ENCODE measurements at places on chromosomes 2 and 18.

- no peak for DNase-seq
These were observed 121.6 kb downstream of the VAPA start for GRCh38 chr18:10035281-10035991.

DNA sequence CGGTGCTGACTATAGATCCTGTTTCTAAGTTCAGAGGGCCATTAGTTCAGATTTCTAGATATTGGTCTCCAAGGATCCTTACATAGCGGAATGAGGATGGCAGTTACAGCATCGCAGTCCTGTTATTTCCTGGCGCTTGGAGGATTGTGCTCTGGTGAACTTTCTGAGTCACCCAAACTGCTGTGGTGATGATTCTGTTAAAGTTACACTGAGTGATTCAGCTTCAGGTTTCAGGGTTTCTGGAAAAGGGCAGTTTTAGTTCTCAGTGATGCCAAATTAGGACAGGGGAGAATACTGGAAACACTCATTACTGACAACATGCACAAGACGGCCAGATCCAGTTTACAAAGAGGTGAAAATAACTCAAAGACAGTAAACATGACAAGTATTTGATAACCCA lies 52.1 kb upstream of the ANKRD62 start:
- no peak for DNase-seq

DNA sequence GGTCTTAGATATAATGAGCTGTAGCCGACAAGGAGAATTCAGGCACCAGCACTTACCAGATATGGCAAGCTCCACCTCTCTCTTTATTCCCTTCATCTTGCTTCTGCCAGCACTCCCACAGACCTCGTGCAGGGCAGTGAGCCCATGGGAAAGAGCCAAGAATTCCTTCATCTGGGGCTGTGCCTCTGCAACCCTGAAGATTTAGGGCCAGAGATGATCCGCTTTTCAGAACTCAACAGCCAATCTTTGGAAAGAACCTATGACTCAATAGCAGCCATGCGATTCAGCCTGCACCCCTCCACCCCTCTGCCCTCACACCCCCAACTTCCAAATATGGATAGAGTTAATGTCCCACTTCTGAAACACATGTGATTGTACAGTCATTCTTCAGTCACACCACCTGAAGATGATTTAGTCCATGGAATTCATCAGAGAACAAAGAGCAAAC lies 533.7 kb upstream of the TNP1 start:
- DNase-seq: no peak

- DNase-seq: no peak
These were observed 52.1 kb downstream of the ALPK2 start for GRCh38 chr18:58576638-58577251.

DNA sequence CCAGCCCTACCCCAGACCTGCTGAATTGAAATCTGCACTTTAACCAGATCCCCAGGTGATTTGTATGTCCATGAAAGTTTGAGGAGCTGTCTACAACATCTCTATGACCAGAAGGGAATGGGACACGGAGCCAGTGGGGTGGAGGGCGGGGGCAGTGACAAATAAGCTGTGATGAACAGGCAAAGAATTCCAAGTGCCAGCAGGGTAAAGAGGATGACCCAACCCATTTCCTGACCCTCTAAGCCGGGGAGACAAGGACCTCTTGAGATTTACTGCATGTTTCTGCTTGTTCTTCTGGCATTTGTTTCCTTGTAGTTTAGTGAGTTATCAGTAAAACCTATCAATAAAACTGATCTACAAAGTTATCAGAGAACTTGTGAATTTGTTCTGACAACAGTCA lies 8.7 kb downstream of the TET3 start:
- no peak for DNase-seq

DNA sequence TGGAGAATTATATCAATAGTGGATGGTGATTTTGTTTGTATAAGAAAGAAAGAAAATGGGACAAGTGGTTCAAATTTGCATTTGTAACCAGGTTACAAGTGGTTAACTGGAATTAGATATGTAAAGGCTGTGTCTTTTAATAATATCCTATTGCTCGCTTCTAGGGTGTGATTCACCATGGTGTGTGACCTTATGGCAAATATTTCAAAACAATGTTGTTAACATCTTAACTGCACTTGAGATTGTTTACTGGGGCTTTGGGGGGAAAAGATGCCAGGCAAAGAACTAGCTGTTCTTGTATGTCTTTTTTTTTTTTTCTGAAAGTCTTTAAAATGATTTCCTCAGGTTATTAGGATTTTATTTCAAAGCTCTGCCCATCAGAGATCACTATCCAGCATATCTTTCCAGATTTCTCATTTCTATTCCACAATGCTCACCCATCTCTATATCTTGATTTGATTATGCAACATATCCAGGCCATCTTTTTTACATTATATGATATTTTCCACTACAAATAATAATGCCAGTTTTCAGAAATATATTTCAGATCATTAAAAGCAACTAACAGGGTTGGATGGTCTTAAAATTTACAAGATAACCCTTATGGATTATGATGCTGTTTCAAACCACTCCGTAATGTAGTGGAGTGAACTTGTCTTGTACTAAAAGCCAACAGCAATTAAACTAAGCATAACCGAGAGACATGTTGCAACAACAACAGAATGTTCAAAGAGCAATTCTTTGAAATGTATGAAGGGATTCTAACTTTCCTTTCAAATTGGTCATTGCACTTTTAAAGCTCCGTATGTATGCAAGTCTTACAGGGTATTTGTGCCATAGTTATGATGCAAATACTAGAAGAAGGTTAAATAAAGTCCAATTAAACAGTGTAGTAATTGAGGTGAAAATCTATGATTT lies 341.5 kb upstream of the ETAA1 start:
- DNase-seq: no peak

DNA sequence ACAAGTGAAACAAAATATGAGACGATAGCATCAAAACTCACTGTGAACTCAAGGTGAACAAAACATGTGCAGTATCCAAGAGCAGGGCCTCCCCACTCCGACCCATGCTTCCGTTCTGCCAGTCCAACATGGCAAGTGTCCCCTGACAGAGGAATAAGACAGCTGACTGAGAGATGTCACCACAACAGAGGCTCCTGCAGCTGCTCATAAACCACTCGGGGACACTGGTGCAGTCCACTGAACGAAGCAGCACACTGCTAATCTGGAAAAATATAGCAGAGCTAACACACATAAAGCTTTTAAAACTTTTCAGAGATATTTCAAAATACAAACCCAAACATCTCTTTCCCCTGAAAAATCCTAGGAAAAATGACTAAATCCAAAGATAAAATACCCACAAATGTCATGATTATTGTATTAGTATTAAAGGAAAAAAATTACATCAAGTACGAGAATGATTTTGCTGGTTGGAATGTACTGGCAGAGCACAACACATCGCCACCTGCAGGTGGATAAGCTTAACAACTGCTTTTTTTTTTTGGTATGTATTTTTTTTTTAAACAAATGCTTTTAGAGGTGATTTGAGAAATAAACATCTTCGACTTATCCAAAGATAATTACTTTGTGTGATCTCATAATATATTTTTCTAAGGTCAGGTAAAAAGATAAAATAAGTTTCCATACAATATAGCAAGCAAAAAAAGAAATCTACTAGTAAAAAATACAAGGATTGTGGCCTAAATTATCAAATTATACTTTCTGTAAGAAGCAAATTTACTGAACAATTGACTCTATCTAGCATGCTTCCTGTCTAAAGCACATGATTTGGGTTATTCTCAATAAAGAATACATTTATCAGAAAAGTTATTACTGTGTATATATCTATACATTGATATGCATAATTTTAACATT lies 18.6 kb downstream of the THADA start:
- DNase-seq: no peak

- DNase-seq: no peak
These were observed 24.8 kb upstream of the ZNF638 start for GRCh38 chr2:71306762-71307161.

DNA sequence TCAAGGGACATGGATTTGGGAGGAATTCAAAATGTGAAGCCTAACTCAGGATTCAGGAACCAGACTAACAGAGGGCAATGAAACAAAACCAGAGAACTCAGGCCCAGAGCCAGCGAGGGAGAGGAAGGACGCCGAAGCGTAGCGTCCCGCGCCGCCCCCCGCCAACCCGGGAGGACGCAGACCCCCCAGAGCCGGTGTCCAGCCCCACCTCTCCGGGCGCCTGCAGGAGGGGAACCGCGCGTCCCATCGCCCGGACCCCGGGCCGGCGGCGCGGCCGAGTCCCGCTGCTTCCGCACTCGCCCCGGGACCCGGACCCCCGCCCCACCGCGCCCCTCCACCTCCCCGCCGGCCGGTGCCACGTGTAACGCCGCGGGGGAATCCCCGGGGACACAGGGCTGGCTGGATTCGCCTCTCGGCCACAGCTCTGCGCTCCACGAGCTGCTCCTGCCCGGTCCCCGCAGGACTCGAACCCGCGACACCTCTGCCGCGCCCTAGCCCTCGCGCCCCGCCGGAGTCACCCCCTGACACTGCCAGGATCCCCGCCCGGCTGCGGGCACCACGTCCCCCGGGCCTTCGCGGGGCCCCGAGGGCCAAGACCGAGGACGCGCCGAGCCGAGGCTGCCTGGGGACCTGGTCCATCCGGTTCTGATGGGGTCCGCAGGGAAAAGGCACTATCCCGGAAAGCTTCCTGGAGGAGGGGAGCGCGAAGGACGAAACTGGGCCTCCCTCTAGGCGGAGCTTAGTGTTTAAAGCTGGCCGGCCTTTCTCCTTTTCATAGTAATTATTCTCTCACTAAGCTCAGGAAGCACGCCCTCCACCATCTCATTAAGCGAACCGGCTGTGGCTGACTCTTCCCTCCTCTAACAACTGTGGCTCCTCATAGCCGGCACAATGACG lies 40.4 kb upstream of the FAM124B start:
- DNase-seq: no peak

DNA sequence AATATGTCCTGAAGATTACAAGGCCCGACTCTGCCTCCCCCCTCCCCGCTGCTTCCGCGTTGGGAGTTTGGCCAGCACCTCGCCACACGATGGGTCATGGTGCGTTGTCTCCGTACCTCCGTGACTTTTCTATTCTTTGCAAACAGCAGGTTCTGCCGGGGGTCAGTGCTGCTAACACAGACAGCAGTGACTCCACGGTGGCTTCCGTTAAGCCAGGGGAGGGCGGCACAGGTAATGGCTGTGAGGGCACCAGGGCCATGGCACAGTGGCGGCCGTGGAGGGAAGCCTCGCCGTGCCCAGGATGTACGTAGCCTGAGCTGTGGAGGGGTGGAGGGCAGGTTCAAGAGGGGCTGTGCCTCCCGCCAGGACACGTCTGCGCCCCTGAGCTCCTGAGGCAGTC lies 115.5 kb downstream of the NFATC1 start:
- DNase-seq: no peak

DNA sequence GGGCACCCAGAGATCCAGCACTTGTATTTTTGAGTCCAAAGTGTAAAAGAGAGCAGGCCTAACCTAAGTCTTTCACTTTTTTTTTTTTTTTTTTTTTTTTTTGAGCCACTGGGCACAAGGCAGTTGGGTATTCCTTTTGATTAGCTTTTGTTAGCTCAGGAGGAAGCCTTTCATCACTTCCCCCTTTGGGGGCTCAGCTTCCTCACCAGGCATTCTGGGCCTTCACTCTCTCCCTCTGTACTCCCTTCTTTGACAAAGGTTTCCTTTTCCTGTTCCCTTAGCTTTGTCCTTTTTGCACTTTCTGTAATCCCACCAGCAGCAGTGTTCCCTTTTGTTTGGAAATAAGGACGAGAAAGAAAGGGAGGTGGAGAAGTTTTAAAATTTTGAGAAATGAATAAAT lies 88.2 kb downstream of the PKP4 start:
- no peak for DNase-seq

- no peak for DNase-seq
These were observed 105.8 kb downstream of the ICOS start for GRCh38 chr2:204042401-204042800.

Measured in NCI-H1436 treated with DMSO at 0.1 percent for 48 hours (cell line).